ENCODE measurements at places on chromosomes 2 and 18.

DNA sequence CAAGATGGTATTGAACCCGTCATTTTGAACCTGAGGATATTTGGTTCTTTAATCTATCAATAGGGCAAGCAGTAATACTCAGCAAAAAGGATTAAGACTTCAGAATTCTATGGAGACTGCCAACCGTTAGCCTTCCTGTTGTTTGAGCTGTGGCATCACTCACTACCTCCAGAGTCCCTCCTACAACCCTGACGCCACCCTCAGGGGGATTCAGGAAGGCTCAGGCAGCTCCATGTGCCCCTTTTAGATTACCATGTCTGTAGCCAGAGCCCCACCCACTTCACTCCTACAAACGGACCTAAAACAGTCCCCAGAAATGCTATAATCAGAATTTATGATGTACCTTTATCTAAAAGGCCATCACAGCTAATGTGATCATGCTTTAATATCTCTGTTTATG, 172.9 kb downstream of the EPHA4 start:
- DNase-seq: no peak

- no peak for DNase-seq
These were observed 673 bp downstream of the CENPO start for GRCh38 chr2:24793761-24794435.

- DNase-seq: no peak
These were observed 42.3 kb downstream of the GULP1 start for GRCh38 chr2:188333751-188334524.

DNA sequence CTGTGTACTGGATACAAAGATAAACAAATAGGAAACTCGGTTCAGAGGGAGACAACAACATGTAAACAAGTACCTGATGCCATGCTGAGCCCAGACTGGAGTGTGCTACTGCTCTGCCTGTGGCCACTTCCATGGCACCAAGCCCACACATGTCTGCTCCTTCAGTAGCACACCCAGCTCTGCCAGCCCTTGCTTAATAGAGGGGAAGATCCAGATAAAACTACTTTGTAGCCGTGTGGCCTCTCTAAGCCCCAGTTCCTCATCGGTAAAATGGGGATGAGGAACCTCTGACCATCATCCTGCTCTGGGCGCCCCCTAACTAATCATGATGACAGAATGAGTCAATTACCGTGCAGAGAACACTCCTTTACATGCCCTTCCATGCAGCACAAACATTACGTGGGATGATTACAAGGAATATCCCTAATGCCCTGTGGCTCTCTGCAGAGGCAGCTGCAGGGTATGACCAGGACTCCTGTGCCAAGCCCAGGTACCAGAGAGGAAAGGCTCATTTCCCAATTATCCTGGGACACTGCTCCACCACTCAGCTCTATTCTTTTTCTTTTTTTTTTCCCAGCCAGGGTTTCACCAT, 34.9 kb downstream of the DNMT3A start:
- DNase-seq: no peak

DNA sequence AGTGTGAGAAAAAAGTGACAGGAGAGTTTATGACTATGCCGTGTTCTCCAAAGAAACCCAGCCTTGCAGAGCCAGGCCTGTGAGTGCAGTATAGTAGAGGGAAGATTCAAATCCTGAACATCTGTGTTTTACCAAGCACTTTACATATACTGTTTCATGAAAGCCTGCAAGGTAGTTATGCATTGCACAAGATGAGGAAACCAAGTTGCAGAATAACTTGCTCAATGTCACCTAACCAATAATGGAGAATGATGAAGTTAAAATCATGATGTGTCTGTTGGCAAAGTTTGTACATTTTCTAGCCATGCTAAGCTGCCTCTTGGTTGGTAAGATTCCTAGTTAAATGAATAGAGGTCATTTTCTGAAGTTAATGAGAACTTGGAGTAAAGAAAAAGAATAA, 29.3 kb downstream of the SYT4 start:
- DNase-seq: no peak

- DNase-seq: no peak
These were observed 131.5 kb downstream of the UXS1 start for GRCh38 chr2:106062627-106063026.
